ENCODE measurements at places on chromosomes 5 and 9.

DNA sequence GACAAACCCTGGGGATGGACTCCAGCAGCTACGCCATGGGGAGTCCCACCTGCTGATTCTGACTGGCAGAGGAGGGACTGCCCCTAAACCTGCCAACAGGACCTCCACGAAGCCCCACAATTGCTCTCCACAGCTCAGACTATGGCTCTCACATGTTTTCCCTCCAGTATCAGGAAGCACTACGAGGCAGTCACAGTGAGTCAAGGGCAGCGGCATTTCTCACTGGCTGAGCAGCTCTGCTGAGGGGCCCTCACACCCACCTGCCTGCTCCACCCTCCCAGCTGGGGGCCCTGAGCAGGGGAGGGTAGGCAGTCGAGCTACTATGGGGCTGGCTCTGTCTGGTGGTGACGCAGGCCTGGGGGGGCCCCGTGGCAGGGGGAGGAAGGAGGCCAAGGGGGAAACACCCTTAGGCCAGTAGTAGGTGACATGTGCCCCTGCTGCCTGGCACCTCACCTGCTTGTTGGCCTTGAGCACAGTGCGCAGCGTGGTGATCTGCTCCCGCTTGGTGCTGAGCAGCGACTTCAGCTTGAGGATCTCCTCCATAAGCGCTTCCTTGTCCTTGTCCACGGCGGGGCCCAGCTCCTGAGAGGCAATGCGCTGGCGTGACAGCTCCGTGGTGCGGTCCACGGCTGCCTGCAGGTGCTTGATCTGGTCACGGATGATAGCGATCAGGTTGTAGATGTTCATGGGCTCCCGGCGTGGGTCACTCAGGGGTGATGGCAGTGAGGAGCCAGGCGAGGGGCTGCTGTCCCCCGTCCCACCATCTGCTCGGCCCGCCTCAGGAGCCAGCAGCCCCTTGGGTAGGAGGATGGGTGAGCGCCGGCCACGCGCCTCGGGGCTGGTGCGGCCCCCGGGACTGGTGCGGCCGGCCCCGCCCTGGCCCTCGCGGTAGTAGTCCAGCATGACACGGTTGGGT, 46.3 kb downstream of the BICD2 start:
- no peak for DNase-seq

DNA sequence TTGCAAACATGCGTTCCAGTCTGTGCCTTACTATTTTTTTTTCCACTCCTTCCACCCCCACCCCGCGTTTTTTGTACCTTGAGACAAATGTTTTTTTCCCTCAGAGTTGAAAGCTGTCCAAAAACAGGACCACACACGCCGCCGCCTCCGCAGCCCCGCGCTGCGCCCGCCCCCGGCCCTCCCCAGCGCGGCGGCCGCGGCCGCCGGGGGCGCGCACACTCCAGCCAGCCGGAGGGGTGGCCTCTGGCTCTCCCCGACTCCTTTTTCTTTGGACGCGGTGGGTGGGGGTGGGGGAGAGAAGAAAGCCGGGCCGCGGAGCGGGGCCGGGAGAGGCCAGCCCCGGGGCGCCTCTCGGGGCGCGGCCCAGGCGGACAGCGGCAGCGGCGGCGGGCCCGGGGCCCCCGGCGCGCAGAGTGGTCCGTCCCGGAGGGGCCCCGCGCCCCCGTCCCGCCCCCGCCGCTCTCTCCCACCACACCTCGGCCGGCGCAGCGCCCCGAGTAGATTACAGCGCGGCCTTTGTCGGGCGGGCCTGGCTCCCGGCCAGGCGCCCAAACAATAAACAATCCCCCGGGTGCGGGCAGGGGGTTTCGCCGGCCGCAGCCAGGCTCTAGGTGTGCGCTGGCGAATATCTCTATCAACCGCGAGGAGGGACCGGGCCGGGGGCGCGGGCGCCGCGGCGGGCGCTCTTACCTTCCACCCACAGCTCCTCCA, 10.9 kb downstream of the PTCH1 start:
- no peak for DNase-seq

DNA sequence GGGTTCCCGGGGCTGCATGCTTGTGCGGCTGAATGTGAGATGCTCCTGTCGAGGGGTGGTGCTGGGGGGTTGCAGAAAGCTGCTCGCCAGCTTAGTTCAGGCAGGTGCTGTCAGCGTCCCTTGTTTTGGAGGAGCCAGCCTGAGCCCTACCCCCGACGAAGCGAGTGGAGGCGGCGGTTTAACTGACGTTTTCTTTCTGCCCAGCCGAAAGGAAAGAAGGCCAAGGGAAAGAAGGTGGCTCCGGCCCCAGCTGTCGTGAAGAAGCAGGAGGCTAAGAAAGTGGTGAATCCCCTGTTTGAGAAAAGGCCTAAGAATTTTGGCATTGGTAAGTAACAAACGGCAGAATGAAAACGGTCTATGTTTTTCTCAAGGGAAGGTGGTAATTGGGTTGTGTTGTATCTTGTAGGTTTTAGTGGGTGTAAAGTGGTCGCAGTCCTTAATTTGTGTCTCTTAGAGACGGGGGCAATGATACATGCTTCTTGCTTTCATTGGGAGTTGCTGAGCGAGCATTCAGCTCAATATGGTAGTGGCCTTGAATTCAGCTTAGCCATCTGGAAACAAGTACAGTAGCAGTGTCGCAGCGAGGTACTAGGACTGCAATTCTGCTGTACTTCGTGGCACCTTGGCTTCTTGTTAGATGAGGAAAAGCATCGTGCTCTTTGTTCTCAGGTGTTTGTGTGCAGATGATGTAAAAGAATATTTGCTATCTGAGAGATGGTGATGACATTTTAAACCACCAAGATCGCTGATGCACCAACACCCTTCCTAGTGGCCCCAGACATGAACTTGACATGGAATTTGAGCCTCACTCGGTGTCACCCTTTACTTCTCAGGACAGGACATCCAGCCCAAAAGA, 928 bp downstream of the RPL7A start:
- DNase-seq, result no peak

- peak; percentile 24 for DNase-seq
Observed at GRCh38 chr5:56025151-56025885, 30.6 kb upstream of the IL6ST start.

GRCh38 chr9:121196389-121196788, 5.3 kb downstream of the RAB14 start:
- no peak for DNase-seq

- no peak for DNase-seq
Observed at GRCh38 chr9:73243078-73243477, 91.4 kb downstream of the ANXA1 start.

DNA sequence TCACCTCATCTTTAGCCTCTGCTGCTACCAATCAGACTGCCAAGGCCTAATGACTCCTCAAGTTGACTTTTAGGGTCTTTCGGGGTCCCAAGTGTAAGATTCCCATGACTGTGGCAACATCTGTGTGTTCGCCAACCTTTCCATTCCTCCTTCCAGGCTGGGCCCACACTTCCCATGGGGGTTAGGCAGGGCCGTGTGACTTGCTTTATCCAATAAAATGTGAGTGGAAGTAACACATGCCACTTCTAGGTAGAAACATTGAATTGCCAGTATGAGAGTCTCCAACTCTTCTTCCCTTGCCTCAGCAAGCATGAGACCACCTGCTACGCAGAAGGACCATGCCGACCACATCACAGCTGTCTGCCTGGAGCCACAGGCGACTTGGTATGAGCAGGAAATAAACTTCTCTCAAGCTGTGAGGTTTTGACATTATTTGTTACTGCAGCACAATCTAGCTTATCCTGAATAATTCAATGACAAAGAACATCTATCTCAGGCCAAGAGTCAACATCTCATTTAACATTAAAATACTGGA, 190.4 kb upstream of the IER5L start:
- no peak for DNase-seq

DNA sequence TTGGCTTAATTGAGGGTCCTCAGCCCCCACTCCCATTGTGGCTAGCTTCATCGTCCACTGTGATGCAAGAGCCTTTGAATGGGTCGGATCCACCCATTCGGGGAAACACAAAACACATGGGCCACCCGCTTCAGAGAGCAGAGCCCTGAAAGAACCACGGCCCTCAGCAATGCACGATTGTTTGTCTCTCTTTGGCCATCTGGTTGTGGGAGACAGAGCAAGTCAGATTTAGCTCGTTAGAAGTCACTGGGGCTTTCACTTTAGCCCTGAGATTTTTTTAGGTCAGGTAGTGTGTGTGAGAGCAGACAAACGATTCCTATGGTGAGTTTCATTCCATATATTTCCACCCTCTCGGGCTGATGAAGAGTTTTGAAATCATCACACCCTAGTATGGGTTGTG, 12.9 kb upstream of the COL15A1 start:
- DNase-seq, result no peak

DNA sequence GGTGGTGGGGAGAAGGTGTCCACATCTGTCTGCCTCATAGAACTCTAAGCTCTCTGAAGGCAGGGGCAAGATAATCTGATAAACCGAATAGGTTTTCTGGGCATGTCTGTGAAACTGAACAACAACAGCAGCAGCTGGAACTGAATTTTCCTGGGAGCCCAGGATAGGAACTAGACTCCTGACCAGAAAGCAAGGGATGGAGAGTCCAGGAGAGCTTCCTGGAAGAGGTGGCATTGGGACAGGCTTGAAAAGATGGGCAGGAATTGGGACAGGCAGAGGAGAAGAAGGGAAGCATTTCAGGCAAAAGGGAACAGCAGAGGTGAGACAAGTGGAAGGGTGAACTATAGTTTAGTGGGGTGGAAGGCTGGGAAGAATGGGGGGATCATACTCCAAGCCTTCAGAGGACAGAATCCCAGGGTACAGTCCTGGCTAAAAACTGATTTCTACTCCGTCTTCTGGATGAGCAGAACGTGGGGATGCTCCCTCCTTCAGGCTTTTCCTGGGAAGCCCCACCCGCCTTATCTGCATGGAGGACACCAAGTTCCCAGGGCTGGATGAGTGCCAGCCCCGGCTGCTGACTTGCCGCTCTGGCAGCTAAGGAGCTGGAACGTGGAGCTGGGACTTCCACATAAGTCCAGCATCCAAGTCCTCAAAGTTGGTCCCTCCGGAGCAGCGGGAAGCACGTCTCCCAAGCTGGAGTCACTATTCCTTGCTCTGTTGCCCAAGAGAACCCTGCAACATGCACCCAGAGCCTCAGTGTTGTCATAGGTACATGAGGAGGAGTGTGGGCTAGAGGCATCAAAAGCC, 13.9 kb upstream of the KIF12 start:
- DNase-seq, result no peak

DNA sequence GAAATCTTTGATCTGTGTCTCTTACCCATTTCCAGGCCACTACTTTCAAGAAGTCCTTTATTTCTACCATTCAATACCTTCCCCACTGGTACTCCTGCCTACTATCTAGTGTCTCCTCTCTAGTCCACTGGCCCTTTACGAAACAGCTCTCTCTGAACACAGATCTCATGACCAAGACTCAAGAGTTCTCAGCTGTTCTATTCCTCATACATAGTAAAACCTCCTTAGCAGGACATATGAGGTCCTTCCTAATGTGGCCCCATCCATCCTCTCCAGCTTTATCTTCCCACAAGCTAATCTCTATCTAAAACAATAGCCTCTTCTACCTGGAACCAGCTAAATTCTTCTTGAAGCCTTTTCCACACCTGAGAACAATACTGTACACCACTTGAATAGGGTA, 2.6 kb downstream of the TEX10 start:
- peak; percentile 39 for DNase-seq

GRCh38 chr5:93653716-93654115, 70.7 kb downstream of the NR2F1 start:
- DNase-seq, result no peak

DNA sequence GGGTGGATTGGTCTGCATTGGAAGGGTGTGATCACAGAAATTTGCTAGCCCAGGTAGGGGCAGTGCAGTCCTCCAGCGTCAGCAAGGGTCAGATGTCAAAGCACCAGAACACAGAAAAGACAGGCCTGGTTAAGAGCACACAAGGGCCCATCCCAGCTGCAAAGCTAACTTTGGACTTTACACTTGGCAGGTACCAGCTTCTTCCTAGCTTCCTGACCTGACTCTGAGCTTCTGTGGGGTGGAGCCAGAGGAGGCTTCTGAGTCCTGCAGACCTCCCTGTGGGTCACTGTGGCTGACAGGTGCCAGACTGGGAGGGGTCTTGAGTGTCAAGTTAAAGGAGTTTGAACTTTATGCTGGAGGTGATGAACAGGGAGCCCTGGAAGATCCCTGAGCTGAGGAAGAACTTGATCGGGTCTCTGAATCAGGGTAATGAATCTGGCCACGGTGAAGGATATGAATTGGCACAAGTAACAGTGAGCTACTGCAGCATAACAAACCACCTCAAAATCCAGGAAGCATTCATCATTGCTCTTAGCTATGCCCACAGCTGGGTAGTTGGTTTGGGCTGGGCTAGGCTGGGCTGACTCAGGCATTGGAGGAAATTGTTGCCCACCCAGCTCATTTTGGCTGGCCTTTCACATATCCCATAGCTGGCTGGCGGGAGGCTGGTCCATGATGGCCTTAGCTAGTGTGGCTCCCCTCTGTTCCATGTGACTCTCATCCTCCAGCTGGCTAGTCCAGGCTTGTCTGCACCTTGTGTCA, 63.4 kb downstream of the BARX1 start:
- DNase-seq, result no peak

- DNase-seq, result no peak
Observed at GRCh38 chr9:133637451-133638055, 1.4 kb downstream of the DBH start.
